ENCODE measurements at places on chromosomes 12 and 14.

DNA sequence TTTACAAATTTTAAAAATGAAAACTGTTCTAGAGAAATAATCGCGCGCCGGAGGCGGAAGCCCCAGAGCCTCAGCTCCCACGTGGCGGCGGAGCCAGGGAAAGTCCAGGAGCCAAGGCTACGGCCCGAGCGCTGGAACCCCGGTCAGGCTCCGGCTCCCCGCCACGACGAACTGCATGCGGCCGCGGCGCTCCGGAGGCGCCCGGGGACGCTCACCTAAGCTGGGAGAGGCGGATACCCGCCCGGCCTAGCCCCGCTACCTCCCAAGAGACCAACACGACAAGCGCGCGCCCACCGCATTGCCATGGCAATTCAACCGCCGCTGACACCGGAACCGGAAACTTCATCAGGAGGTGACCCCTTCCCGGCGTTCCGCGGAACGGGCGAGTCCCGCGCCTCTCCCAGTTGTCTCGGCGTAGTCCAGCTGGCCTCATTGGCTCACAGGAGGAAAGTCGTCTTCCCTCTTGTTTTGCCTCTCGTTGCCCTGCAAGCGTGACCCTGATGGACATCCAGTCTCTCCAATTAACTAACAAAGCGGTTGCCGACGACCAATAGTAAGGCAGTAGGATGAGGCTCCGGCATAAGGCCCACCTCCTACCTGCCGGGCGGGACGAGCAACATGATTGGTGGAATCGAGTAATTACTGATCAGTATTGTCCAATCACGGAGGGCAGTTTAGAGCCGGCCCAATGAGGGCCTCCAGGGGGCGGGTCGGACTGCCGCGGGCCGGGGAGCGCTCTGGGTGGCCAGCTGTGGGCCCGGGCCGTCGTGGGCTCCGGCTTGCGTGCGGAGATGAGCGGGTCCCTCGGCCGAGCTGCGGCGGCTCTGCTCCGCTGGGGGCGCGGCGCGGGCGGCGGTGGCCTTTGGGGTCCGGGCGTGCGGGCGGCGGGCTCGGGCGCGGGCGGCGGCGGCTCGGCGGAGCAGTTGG is at the start of gene GLRX5:
Gene GLRX5 (plus strand): TSS at position 752 of the 927 bp plus-strand sequence. CDS start 40 bp downstream, at position 792.
- DNase-seq: peak; percentile 88

DNA sequence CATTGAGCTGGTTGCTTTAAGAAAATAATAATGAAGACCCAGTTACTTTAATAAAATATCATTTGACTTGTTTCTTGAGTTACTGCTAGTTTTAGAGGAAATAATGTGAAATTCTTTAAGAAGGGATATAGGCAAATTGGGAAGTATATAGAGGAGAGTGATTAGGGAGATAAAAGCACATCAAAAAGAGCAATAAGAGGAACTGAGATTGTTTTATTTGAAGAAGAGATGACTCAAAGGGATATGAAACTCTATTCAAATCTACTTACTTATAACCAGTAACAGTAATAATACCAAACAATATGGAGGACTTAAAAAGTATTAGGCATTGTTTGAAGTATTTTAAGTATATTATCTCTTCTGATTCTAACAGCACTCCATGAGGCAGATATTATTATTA is 37.1 kb downstream of the LRRK2 start:
- DNase-seq: no peak

DNA sequence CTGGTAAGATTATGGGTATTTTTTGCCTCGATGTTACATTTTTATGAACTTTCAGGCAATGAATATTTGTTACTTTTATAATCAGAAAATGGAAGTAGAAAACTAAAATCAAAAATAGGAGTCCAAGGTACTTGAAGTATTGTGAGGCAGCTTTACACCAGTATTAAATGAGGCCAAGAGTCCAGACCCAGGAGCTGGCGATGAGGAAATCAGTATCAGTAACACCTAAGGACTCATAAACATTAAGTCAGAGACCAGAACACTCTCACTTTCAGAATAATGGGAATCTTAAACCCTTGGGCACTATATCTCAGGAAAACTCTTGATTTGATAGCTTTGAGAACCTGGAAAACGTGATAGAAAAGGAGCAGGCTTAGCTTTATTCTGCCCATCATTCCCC is 208.8 kb downstream of the GXYLT1 start:
- no peak for DNase-seq

DNA sequence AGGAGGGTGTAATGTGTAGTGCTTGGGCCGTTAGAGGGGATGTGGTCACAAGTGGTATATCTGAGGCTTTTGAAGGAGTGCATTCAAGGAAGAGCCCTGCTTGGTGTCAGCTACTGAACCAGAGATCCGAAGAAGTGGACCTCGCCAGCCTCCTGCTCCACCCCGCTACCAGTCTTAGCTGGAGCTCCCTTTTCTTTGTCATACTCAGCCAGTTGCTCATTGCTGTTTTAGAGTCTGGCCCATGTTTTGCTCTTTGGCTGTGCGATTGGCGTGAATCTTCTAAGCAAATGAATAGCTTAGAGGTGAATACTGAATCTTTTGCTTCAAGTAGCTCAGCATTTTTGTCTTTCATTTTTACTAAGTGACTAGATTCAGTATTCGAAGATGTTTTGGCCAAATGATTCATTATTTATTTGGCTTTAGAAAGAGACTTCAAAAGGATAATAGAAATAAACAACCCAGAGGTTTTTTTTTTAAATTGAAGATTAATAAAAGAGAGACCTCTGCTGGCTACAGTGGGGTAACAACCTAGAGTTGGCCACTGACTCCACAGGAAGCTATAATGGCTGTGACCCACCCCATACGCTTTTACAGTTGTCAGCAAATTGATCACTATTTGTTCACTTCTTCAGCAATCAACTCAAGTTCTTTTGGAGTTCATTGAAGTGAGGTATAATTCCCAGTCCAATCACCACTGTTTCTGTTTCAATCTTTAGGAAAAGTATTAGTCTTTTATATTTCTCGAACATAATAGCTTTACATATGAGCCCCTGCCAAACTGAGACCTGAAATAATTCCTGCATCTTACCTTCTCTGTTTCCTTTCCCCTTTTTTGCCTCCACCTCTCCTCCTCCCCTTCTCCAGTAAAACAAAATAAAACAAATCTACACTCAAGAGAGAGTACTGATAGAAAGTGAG is 19.9 kb downstream of the CDKN1B start:
- DNase-seq: no peak

Data from stimulated activated CD4-positive, alpha-beta T cell treated with anti-CD3 and anti-CD28 coated beads, TNF-alpha, amount 100 ng/mL, for 1 hour (primary cell).